Activated CD4-positive, alpha-beta T cell treated with anti-CD3 and anti-CD28 coated beads, Interleukin-2, amount 10 ng/mL, durations not matched to agents 7 days and 5 days (primary cell): ENCODE measurements at places on chromosomes 16 and 17. TPM values are rescaled to one million over a fixed set of nuclear protein-coding genes. Genes with fewer than 3 reads are reported as not detected.

Gene NATD1
- 3.2 TPM for total RNA-seq

Gene RHOT2
- 150 TPM for total RNA-seq

DNA sequence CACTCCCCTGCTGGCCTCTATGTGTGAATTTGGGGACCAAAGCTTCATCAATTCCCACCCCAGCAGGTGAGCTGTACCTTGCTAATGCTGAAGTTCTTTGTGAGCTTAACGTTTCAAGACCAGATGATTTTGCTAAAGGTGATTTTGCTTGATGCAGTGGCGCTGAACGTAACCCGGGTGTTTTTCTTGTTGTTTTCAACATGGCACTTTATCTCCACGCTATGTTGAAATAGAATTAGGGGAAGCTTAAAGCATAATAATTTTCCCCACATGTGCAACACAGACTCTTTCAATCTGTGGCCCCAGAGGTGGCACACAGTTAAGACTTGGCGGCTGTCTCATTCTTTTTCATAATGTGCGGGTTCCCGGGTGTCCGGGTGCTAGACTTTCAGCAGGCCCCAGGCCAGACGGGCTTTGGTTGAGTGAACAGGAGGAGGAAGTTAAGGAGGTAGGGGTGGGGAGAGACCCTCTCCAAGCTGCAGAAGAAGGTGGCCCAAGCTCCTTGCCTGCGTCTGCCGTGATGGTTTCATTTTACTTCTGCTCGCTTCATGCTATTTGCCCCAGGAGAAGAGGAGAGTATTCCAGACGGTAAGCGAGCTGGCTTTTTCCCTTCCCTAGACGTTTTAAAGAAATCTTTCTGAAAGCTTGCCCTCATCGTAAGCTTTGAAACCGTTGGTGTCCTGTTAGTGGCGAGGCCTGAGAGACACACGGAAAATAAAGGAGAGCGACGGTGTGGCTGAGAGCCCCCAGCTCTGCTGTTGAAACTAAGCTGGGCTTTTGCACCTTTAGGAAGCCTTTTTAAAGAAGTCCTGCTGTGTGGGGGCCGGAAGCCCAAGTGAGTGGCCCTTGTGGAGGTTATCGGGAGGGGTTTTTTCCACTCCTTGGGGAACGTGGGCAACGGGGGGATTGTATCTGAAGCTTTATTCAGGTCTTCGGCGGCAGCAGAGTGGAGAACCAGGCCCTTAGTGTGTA is 4.2 kb downstream of the FOXC2 start:
- H3K27ac ChIP-seq, result no peak overlapping the region
- no peaks in the 10 kb centered on the region for H3K36me3 ChIP-seq
- H3K4me1 ChIP-seq, result peaks cover 5% of the 10 kb centered on the region

Gene TRPV2
- 134 TPM for total RNA-seq

- peaks cover 4% of the 10 kb centered on the region for H3K27me3 ChIP-seq
- DNase-seq, result no peak
- no peak overlapping the region for H3K4me3 ChIP-seq
- no peak overlapping the region for H3K27ac ChIP-seq
Observed at GRCh38 chr17:44518032-44518431, 14.8 kb upstream of the GPATCH8 start.

Gene KRTAP16-1
- total RNA-seq, result 0.12 TPM

- no peaks in the 10 kb centered on the region for H3K27me3 ChIP-seq
- H3K4me3 ChIP-seq, result no peak overlapping the region
- peaks cover 16% of the 10 kb centered on the region for H3K4me1 ChIP-seq
- H3K27ac ChIP-seq, result no peak overlapping the region
Observed at GRCh38 chr17:61054436-61054835, 345.2 kb upstream of the TBX2 start.

Gene PPL
- not detected for total RNA-seq

GRCh38 chr16:89410794-89411309 is 79.5 kb downstream of the ANKRD11 start:
- H3K27me3 ChIP-seq, result no peaks in the 10 kb centered on the region
- peaks cover 81% of the 10 kb centered on the region for H3K4me1 ChIP-seq
- H3K4me3 ChIP-seq, result peak overlapping the region; percentile 30
- H3K27ac ChIP-seq, result peak overlapping the region; percentile 79
- H3K36me3 ChIP-seq, result peaks cover 8% of the 10 kb centered on the region

Gene FBXO39
- total RNA-seq, result 7.8 TPM

Gene KRT32
- total RNA-seq, result not detected

Gene STX1B
- 1.1 TPM for total RNA-seq

Gene SULT1A2
- 0.27 TPM for total RNA-seq

Gene ATP1B2
- total RNA-seq, result not detected

GRCh38 chr16:54175169-54175551 is 111.4 kb downstream of the IRX3 start:
- no peak overlapping the region for H3K4me3 ChIP-seq
- H3K27ac ChIP-seq, result no peak overlapping the region
- no peaks in the 10 kb centered on the region for H3K36me3 ChIP-seq
- no peaks in the 10 kb centered on the region for H3K4me1 ChIP-seq
- DNase-seq, result no peak

DNA sequence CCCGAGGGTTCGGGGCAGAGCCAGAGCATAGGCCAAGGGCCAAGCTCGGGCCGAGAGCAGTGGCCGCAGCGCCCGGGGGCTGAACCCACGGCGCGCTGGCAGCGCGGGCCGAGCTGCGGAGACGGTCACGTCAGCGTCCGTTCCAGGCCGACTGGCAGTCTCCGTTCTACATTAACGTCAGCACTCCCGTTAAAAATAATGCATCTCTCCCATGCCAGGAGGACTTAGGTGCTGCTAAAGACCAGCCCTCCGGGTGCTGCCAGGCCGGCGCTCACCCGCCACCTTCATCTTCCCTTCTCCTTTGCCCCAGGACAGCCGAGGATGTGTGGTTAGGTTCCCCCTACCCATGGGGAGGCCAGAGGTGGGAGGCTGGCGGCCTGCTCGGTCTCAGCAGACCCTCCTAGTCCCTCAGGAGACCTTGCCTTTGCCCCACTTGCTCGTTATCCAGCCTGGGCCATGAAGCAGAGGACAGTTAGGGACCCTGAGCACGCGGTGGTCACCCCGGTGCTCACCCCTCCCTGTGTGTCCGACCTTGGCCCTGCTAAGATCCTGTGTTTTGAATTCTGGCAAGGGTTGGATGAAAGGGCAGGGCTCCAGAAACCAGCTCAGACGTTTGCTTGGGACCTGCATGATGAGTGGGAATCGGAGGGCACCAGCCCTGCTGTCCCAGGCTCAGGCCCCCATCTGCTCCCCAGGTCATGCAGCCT is 572 bp downstream of the MPG start:
- H3K27me3 ChIP-seq, result peaks cover 16% of the 10 kb centered on the region
- peaks cover 39% of the 10 kb centered on the region for H3K4me1 ChIP-seq
- peak overlapping the region; percentile 85 for H3K4me3 ChIP-seq

GRCh38 chr17:79916991-79917901 is 78.0 kb upstream of the CBX4 start:
- no peak overlapping the region for H3K27ac ChIP-seq
- H3K4me1 ChIP-seq, result peaks cover 4% of the 10 kb centered on the region
- no peak for DNase-seq
- peaks cover 2% of the 10 kb centered on the region for H3K27me3 ChIP-seq
- no peaks in the 10 kb centered on the region for H3K36me3 ChIP-seq

Gene CLDN9
- total RNA-seq, result not detected

Gene DNASE1L2
- 3.4 TPM for total RNA-seq

- H3K4me1 ChIP-seq, result peaks cover 41% of the 10 kb centered on the region
- H3K4me3 ChIP-seq, result peak overlapping the region; percentile 81
- peaks cover 41% of the 10 kb centered on the region for H3K36me3 ChIP-seq
- DNase-seq, result no peak
- peak overlapping the region; percentile 51 for H3K27ac ChIP-seq
- no peaks in the 10 kb centered on the region for H3K27me3 ChIP-seq
Observed at GRCh38 chr16:30077656-30078055, 1.9 kb downstream of the PPP4C start.

- DNase-seq, result no peak
- H3K4me3 ChIP-seq, result no peak overlapping the region
- no peaks in the 10 kb centered on the region for H3K4me1 ChIP-seq
- no peaks in the 10 kb centered on the region for H3K27me3 ChIP-seq
Observed at GRCh38 chr17:14922411-14922810, 342.7 kb downstream of the PMP22 start.

DNA sequence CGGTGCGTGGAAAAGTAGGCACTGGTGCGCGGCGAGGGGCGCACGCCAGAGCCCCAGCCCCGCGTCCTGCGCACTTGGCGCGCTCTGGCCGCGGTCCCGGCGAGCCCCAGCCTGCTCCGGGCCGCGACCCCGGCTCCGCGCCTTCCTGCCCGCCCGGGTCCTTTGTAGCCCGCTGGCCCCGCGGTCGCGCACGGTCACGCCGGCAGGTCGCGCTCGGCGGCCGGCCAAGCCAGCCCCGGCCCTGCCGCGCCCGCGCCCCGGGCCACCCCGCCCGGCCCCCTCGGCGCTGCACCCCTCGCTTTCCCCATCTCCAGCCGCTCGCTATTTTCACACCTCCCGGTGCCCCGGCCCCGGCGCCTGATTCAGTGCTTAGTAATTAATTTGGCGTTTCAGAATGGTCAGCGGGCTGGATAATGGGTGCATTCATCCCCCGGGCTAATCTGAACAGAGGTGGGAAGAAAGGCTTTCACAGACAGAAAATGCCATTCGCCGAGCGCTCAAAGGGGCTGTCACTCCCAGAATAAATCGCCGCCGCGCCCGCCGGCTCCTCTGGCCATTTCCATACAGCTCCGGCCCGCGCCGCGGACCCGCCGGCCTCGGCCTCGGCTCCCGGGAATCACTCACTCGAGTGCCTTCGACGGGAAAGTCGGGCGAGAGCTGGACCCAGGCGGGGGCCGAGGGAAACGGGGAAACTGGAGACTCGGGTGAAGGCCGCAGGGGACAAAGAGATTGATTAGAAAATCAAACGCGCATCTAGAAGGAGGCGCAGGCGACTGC is 17.8 kb upstream of the NTN1 start:
- H3K4me1 ChIP-seq, result peaks cover 10% of the 10 kb centered on the region
- H3K4me3 ChIP-seq, result no peak overlapping the region
- peaks cover 71% of the 10 kb centered on the region for H3K27me3 ChIP-seq
- H3K36me3 ChIP-seq, result peaks cover 1% of the 10 kb centered on the region
- DNase-seq, result no peak
- no peak overlapping the region for H3K27ac ChIP-seq

Gene PRSS53
- 3.5 TPM for total RNA-seq

DNA sequence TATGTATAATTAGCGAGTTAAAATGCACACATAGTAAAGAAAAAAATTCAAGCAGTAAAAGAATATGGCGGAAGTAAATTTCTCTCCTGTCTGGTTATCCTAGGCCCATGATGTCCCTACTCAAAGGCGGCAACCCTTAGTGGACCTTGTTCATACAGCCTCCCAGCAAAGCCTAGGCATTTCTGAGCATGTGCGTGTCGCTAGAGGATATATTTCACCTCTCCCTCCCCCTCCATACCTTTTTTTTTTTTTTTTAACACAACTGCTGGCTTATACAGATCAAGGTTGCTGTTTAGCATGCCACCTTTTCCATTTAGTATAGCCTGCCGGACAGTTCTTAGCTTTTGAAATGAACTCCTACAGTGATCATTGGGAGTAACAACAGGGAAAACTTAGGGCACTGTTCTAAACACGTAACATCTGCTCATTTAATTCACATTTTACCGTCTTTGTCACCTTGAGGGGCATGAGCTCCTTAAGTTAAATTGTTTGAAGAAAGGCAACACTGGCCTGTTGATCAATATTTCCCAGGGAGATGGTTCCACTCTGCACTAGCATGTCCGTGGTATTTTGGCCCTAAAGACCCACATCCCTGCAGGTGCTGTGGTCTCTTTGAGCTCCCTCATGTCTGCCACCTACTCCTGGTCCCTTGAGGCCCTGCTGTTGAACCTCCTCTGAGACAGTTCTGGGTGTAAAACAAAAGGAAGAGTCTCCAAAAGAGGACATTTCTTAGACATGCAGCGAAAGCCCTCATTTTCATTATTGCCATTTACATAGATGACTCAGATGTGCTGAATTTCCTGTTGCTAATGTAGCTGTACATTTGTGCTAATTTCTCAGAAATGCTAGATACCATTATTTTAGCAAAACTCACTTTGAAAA is 4.1 kb upstream of the TNFRSF13B start:
- H3K27ac ChIP-seq, result no peak overlapping the region
- no peak for DNase-seq
- H3K27me3 ChIP-seq, result peaks cover 3% of the 10 kb centered on the region
- no peaks in the 10 kb centered on the region for H3K36me3 ChIP-seq

Gene USH1G
- total RNA-seq, result not detected
